PC-3 (cell line): ENCODE measurements at places on chromosomes 6 and 20.

- DNase-seq = no peak
Measured at GRCh38 chr6:45486736-45487135, 109.0 kb upstream of the SUPT3H start.

- no peak for DNase-seq
Measured at GRCh38 chr20:21368791-21369190, 28.5 kb downstream of the NKX2-4 start.

GRCh38 chr6:40302856-40303454, 284.2 kb downstream of the LRFN2 start:
- no peak for DNase-seq

DNA sequence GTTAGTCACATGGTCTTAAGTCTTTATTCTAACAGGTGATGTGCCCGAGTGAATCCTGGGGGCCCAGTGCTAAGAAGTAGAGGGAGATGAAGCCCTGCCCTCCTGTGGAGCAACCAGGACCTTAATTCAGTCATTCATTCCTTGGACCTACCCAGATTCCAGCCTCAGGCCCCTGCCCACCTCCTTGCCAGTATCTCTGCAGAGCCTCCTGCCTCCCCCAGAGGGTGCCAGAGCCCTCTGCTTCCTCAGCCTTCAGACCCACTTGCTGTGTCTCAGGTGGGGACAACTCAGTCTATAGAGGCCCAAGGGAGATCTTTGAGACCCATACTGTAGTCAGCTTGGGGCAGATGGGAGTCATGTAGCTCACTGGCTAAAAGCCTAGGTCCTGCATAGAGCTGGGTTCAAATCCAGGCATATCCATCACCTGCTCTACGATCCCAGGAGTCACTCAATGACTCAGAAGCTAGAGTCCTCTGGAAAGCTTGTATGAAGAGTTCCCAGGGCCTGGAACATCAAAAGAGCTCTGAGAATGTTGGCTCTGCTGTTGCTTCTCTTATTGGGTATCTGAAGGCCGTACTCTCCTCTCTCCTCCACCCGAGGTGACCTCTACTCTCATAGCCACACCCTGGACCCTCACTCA, 3.9 kb upstream of the SIGLEC1 start:
- peak; percentile 64 for DNase-seq

DNA sequence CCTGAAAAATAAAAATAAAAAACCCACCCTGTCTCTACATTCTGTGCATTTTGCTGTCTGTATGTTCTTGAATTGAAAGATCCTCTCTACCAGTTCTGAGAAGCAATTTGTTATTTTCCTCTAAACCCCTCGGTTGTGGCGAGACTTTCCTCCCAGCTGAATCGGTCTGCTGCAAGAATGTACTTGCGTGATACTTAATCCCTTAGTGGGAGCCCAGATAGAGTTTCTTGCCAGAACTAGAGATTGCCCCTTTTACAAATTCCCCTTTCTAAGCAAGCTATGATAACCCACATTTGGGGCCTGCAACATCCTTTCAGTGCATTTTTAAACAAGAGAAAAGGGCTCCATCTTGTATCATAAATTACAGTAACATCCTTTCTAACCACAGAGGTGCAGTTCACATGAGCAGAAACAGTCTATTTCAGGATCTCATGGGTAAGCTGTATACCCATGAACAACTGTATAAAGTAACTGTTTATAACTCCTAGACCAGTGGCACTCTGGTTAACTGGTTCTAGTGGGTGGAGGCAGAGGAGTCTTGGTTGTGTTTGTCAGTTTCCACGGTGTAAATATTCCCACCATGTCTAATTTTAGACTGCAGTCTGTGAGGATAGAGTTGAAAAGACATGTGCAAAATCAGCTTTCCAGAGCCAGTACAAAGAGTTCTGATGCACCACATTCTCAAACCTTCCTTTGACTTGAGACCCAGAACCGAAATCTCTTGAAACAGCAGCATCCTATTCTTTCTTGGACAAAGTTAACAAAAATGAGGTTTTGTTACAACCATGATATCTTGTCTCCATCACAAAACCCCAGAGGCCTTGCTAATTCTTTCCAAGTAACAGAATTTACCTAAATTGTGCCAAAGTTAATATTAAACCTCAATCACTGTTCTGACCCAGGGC, 113.1 kb upstream of the ZNF217 start:
- no peak for DNase-seq
